Bronchus fibroblast of lung (primary cell): ENCODE measurements at places on chromosomes 1 and 21. TPM values are rescaled to one million over a fixed set of nuclear protein-coding genes. Genes with fewer than 3 reads are reported as not detected.

Gene OR6F1
- not detected in 2 replicates for total RNA-seq

Gene HHAT
- 1.3 and 1.5 TPM in 2 replicates for total RNA-seq

Gene FAM110D
- not detected in 2 replicates for total RNA-seq

Gene CFHR3
- total RNA-seq, result not detected in 2 replicates

Gene GNAT2
- 0.30 TPM in 1 of 2 replicates, not detected in the other for total RNA-seq

Gene MYOM3
- total RNA-seq, result not detected in 2 replicates

Gene KRTAP13-2
- total RNA-seq, result not detected in 2 replicates

Gene BCAN
- not detected in 2 replicates for total RNA-seq

Gene MMP23B
- 10.3 and 10.4 TPM in 2 replicates for total RNA-seq

Gene CNKSR1
- total RNA-seq, result 0.15 and 0.17 TPM in 2 replicates

Gene MTF1
- 1.0 and 1.3 TPM in 2 replicates for total RNA-seq

Gene PLA2G4A
- 1.9 and 2.0 TPM in 2 replicates for total RNA-seq

Gene S100A7A
- total RNA-seq, result not detected in 2 replicates

Gene ECM1
- total RNA-seq, result 44.2 and 44.6 TPM in 2 replicates

Gene SLAMF9
- not detected in 2 replicates for total RNA-seq

Gene KCNQ4
- total RNA-seq, result under 0.01 and 0.17 TPM in 2 replicates

Gene EDN2
- total RNA-seq, result 0.45 TPM in 1 of 2 replicates, not detected in the other

Gene SGIP1
- total RNA-seq, result 4.9 and 6.7 TPM in 2 replicates

Gene PTPN22
- 0.45 and 0.84 TPM in 2 replicates for total RNA-seq

Gene FMO4
- total RNA-seq, result 1.2 and 1.8 TPM in 2 replicates

Gene WNT4
- total RNA-seq, result not detected in 2 replicates

Gene C1orf87
- under 0.01 TPM in 1 of 2 replicates, not detected in the other for total RNA-seq

Gene YIPF1
- 20.5 and 28.2 TPM in 2 replicates for total RNA-seq

Gene KCNJ9
- not detected in 2 replicates for total RNA-seq

Gene APCS
- not detected in 2 replicates for total RNA-seq

Gene C1orf56
- 3.0 and 3.4 TPM in 2 replicates for total RNA-seq

Gene NSUN4
- 13.5 and 14.3 TPM in 2 replicates for total RNA-seq

Gene ATP1A2
- 0.50 and 1.5 TPM in 2 replicates for total RNA-seq

Gene SLC35F3
- total RNA-seq, result not detected in 2 replicates

Gene TMEM269
- under 0.01 TPM in 1 of 2 replicates, not detected in the other for total RNA-seq
